Mammary epithelial cell (primary cell): ENCODE measurements at places on chromosomes 4 and X. TPM values are rescaled to one million over a fixed set of nuclear protein-coding genes. Genes with fewer than 3 reads are reported as not detected.

GPM6B gene
- 146 TPM for total RNA-seq

USP17L28 gene
- total RNA-seq, result not detected in 2 replicates

PCDH7 gene
- total RNA-seq, result 22.6 and 24.3 TPM in 2 replicates

TAF7L gene
- 0.17 TPM for total RNA-seq

PNMA6E gene
- not detected in 2 replicates for total RNA-seq

MAD2L1 gene
- total RNA-seq, result 12.2 and 34.4 TPM in 2 replicates

SERTM2 gene
- total RNA-seq, result not detected in 2 replicates

MID2 gene
- total RNA-seq, result 52.2 TPM

RNF150 gene
- total RNA-seq, result 0.08 TPM in 1 of 2 replicates, not detected in the other

SULT1B1 gene
- total RNA-seq, result 0.11 and 0.21 TPM in 2 replicates

TMEM35A gene
- 0.17 TPM for total RNA-seq

ARMCX4 gene
- total RNA-seq, result 1.8 TPM

NPY1R gene
- not detected in 2 replicates for total RNA-seq

ASMT gene
- not detected in 2 replicates for total RNA-seq

CSAG1 gene
- not detected for total RNA-seq

MAGEA12 gene
- not detected for total RNA-seq

VSIG1 gene
- total RNA-seq, result 0.83 TPM

DCAF16 gene
- total RNA-seq, result 32.7 and 38.6 TPM in 2 replicates

SPP1 gene
- total RNA-seq, result 157 TPM

HELT gene
- not detected for total RNA-seq

TRIM75 gene
- total RNA-seq, result not detected in 2 replicates

BCAP31 gene
- total RNA-seq, result 276 and 277 TPM in 2 replicates

ZAR1 gene
- total RNA-seq, result not detected

IBSP gene
- total RNA-seq, result not detected in 2 replicates

UCP1 gene
- not detected for total RNA-seq

RAI2 gene
- 0.64 TPM in 1 of 2 replicates, not detected in the other for total RNA-seq

NXF2B gene
- not detected for total RNA-seq

PNMA6F gene
- total RNA-seq, result not detected in 2 replicates

NWD2 gene
- total RNA-seq, result not detected in 2 replicates

FRG2 gene
- not detected in 2 replicates for total RNA-seq

TCEAL9 gene
- 44.5 TPM for total RNA-seq

ETDA gene
- total RNA-seq, result not detected

SAGE1 gene
- not detected for total RNA-seq

NLGN4X gene
- not detected in 2 replicates for total RNA-seq

GPR50 gene
- total RNA-seq, result not detected

EGF gene
- 4.7 TPM for total RNA-seq

PNMA5 gene
- not detected for total RNA-seq

PPEF2 gene
- not detected in 2 replicates for total RNA-seq

DCAF8L2 gene
- total RNA-seq, result not detected in 2 replicates
